ENCODE measurements at places on chromosomes 2 and 18.

DNA sequence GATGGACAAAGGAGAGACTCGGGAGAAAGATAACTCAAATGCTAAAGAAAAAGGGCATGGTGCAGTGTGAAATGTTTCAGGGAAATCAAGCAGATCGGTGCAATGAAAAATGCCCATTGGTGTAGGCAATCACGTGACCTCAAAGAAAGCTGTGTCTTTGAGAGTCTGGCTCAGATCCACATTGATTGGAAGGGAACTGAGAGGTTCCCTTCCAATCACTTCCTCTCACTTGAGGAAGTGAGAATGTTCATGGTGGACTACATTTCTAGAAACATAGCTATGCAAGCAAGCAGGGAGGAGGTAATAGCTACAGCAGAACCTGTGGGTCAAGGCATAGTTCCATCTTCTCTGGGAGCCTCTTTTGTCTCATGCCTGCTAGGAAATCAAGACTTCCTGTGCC lies 187.4 kb downstream of the LPIN1 start:
- DNase-seq = no peak

DNA sequence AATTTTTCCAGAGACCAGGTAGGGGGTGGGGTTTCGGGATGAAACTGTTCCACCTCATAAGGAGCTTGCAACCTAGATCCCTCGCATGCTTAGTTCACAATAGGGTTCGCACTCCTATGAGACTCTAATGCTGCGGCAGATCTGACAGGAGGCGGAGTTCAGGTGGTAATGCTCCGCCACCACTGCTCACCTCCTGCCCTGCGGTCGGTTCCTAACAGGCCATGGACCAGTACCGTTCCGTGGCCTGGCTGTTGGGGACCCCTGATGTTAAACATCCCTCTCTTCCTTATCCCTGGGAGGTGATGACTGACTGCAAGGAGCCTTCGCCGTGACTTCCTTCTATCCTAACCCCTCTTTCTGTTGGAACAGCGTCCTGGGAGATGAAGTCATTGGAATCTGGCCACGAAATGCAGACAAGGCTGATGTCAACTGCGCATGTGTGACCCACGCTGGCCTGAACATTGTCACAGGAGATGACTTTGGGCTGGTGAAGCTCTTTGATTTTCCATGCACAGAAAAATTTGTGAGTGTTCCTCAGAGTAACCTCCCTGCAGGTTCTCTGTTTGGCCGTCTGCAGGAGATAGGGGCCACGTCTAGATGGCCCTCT lies 82.4 kb downstream of the RTN4 start:
- DNase-seq = no peak

GRCh38 chr18:76874642-76875389 lies 52.5 kb downstream of the ZNF236 start:
- DNase-seq = no peak

GRCh38 chr18:34661464-34662087 lies 48.5 kb upstream of the DTNA start:
- DNase-seq = peak; percentile 8

GRCh38 chr2:121502246-121502645 lies 28.4 kb upstream of the RNU4ATAC start:
- no peak for DNase-seq

DNA sequence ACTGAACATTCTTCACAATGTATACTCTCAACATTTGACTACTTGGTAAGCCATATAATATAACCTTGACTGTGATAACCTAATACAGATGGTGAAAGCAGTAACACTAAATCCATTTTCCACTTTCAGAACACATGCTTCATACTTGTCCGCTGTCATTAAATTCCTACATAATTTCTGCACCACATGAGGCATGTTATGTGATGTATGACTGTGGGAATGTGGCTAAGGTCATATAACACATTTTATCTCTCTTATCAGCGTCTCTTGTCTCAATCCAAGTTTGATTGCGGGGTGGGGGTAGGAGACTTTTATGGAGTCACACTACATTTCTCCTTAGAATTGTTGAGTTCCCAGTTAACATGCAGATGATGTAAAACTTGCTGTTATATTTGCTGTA lies 110.9 kb downstream of the MTCL1 start:
- no peak for DNase-seq

DNA sequence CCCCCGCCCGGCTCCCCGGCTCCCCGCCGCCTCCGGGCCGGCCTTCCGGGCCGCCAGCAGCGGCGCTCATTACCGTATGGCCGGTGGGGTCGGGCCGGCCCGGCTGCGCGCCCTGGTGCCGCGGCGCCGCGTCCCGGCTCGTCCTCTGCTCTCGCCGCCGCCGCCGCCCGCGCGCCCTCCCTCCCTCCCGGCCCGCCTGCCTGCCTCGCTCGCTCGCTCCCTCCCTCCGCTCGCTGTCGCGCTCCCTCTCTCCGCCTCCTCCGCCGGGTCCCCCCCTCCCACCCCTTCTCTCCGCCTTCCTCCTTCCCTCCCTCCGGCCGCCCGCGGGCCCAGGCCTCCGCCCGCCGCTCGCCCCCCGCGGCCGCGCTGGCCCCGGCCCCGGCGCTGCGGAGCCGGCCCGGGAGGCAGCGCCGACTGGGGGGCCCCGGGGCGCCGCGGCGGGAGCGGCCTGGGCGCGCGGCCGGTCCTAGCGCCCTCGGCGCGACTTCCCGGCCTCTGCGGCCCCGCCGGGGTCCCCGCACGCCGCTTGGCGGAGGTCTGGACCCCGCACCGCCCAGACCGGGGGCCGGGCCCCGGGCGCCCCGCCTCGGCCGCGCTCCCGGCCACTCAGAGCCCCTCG lies at the start of gene DNMT3A:
Gene DNMT3A (minus strand): TSS at position 173 of the 619 bp plus-strand sequence. CDS start 27,941 bp downstream, outside the sequence.
- DNase-seq = peak; percentile 64

- DNase-seq = no peak
Observed at GRCh38 chr2:101899871-101900270, 91.9 kb upstream of the IL1R2 start.

DNA sequence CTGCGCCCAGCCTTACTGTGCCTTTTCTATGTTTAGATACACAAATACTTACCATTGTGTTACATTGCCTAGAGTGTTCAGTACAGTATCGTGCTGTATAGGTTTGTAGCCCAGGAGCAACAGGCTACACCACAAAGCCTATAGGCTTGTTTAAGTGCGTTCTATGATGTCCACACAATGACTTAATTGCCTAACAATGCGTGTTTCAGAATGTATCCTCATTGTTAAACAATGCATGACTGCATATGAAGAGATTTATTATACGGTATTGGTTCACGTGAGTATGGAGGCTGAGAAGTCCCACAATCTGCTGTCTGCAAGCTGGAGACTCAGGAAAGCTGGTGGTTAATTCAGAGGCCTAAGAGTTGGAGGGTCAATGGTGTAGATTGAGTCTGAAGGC lies 46.1 kb upstream of the MGAT4A start:
- DNase-seq = no peak

DNA sequence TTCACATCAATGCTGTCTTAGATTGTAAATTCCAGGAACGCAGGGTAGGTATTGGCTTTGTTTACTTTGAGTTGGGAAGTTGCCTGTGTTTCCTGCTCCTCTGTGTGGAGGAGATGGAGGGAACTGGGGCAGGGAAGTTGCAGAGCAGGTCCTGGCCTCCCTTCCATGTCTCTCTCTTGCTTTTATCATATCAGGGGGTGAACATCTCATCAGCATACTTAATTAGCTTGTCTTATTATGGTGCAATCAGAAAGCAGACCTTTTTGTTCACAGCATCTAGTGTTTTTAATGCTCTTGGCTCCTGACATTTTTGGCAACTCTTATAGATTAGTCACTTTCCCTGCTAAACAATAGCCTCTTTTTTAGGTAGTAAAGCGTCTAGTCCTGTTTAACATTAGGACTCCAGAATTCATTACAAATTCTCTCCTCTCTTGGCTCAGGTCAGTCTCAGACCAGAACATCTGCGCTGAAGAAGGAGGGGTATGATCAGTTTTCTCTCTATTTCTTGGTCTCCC lies 11.5 kb upstream of the DIPK1C start:
- DNase-seq = no peak

DNA sequence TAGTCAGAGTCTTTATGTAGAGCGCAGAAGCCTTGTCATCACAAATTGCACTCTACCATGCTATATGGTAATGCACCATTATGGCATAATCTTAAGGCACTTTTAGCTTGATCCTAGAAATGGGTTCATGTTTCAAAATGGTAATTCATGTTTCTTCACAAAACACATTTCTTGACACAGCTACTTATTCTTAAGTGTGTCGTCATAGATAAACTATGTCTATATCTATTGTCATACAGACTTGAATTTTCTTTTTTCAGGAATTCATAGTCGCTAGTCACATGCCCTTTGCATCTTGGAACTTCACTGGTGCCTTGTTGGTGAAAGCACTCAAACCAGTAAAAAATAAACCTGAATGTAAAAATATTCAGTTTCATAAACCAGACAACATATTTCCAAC lies 1578.2 kb downstream of the LRP1B start:
- DNase-seq = no peak

DNA sequence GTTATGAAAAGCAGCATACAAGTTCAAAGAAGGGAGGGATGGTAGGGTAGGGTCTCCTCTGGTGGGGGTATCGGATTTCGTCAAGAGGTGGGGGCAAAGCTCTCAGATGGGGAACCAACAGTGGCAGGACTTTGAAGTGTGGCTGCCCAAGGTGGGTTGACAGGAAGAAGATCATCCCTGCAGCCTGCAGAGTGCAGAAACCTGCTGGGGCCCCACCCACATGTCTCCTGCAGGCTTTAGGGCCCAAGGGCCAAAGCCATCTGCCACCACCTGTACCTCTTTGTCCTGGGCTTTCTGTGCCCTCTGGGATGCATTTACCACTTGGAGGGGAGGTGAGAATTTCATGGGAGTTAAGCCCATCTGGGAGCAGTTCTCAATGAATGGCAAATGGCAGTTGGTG lies 42.7 kb downstream of the KCNF1 start:
- no peak for DNase-seq

DNA sequence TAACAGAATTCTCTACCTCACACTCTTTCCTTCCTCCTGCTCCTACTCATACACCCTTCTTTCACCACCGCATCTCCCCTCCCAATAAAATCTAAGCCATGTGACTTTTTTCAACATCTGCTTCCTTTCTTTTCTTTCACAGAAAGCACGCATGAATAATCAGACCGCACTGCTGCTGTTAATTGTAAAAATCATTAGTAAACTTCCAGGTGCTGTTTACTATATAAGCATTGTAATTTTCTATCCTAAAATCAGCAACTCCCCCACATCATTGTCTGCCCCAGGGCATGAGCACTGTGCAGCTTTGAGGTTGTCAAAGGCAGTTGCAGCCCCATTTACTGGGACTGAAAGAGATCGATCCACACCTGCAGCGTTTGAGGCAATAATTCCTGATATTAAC lies 782.6 kb upstream of the ID2 start:
- no peak for DNase-seq

GRCh38 chr18:44290366-44290977 lies 390.2 kb upstream of the SETBP1 start:
- DNase-seq = no peak

DNA sequence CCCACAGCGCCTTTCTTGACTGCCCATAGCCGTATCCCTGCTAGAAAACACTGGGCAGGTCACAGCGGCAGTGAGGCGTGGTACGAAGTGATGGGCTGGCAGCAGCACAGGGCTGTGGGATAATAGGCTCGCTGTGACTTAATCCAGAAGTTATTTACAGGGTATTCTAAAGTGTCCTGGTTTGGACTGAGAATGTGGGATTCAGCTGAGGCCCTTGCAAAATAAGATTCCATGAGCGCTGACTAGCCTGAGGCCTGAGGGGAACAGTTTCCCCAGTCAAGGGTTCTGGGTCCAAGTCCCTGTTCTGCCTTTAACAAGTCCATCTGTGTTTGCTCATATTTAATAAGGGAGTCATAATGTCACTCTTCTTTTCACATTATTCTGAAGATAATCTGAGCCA lies 34.6 kb downstream of the SETBP1 start:
- DNase-seq = no peak

All from HuH-7.5 (cell line).